ENCODE measurements at places on chromosomes 7 and 10. TPM values are rescaled to one million over a fixed set of nuclear protein-coding genes. Genes with fewer than 3 reads are reported as not detected.

The VAX1 gene
- total RNA-seq = not detected

The CXCL12 gene
- total RNA-seq = under 0.01 TPM

The RARRES2 gene
- not detected for total RNA-seq

The C10orf53 gene
- total RNA-seq = not detected

The EPDR1 gene
- total RNA-seq = 0.42 TPM

The DNAJC2 gene
- total RNA-seq = 43.3 TPM

The CPSF4 gene
- 17.4 TPM for total RNA-seq

The SCIN gene
- total RNA-seq = 0.21 TPM

The PON1 gene
- not detected for total RNA-seq

The GLCCI1 gene
- 12.0 TPM for total RNA-seq
